ENCODE measurements at places on chromosomes 7 and 10.

DNA sequence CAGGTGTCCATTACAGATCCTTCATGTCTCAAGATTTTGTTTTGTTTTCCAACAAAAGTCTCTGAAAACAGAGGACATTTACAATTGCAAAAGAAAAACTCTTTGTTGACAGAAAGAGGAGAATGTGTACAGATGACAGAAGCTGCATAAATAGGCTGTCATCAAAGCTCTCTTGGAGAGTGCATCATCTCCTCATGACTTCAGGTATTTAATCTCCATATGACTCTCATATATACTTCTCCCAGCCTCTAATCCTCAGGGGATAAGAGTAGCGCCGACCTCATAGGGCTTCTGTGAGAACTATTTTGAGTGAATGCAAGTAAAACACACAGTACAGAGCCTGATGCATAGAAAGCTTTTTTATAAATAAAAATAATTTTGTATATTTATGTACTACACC is 48.1 kb upstream of the SEPTIN7 start:
- no peak for DNase-seq

GRCh38 chr10:13920465-13920864 is 333.7 kb downstream of the PRPF18 start:
- DNase-seq: no peak

DNA sequence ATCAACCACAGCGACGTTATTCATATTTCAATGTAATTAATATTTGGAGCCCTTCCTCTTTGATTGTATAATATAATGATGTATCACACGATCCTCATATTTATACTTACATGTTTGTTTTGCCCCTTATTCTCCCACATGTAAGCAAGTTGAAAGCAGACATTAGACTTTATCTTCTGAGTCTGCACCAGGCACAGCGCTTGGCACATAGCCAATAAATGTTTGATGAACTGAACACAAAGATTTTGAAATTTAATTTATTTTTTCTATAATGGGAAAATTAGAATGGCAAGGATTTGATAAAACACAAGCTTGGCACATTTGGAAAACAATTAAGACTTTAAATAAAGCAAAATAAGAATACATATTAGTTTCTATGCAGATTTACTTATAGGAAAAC is 31.6 kb downstream of the ZFAND4 start:
- no peak for DNase-seq

- DNase-seq: no peak
These were observed 33.8 kb downstream of the KCNH2 start for GRCh38 chr7:150944066-150945042.

DNA sequence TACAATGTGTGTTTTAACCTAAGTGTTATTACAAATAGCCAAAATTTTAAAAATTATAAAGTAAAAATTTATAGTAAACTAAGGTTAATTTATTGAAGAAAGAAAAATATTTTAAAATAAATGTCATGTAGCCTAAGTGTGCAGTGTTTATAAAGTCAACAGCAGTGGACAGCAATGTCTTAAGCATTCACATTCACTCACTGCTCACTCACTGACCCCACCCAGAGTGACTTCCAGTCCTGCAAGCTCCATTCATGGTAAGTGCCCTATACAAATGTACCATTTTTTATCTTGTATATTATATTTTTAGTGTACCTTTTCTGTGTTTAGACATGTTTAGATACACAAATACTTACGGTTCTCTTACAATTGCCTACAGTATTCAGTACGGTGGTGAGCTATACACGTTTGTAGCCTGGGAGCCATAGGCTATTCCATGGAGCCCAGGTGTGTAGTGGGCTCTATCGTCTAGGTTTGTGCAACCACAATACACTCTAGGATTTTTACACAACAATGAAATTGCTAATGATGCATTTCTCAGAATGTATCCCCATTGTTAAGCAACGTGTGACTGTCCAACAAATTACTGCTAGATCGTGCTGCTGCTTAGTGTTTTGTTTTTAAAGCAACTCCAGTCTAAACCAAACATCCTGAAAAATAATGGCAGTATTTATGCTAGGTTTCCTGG is 108.9 kb upstream of the NAMPT start:
- DNase-seq: no peak

- DNase-seq: no peak
These were observed 227.2 kb downstream of the CUX1 start for GRCh38 chr7:102044641-102044983.

- no peak for DNase-seq
These were observed 42.9 kb upstream of the STOX1 start for GRCh38 chr10:68784476-68784875.

- DNase-seq: peak; percentile 97
These were observed 50.9 kb downstream of the TFAM start for GRCh38 chr10:58436071-58436470.

DNA sequence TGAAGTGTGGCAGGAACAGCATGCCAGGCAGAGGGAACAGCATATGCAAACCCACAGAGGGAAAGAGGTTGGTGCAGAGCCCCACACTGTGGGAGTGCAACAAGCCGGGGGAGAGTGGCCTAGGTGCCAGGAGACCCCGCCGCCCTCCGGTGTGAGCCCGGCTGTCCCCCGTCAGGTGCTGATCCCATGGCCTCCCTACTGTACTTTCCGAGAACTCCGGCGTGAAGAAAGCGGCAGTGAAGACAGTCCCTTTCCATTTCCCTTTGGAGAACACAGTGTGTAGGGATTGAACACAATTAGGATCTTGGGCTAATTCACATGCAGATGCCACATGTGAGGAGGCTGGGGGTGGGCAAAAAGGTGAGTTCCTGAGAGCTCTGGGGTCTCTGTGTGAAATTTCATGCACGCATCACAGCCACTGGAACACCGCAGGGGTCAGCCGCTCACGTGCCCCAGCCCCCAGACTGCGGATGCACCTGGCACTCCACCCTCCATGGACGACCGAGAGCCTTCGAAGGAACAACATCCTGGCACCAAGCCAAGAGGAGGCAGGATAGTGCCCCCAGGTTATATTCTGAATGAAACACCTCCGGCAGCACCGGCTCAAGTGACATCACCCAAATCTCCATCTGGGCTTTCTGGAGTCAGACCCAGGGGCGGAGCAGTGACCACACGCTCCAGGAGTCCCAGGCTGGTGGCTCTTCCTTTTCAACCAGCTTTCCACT is 82.1 kb upstream of the PPP2R2D start:
- DNase-seq: no peak

DNA sequence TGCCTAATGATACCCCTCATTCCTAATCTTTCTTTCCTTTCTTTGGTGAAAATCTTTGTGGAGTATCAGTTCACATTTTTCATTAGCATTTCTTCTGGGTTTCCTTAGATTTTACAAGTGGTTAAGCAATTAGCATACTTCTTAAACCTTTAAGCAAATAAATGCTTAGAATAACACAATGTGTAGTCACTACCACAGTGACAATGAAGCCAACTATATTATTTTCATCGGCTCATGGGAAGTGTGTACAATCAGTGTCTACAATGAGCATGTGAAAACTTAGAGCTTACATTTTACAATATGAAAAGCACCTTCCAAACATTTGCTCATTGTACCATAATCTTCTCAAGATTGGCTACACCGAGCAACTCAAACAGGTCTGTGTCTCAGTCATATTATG is 176.2 kb upstream of the PLXNA4 start:
- DNase-seq: no peak

GRCh38 chr7:43927810-43928209 is 1.6 kb downstream of the UBE2D4 start:
- no peak for DNase-seq

GRCh38 chr7:148135116-148135515 is 455.4 kb upstream of the C7orf33 start:
- DNase-seq: peak; percentile 30

GRCh38 chr10:79375321-79376077 is 28.2 kb downstream of the PPIF start:
- DNase-seq: peak; percentile 57

GRCh38 chr10:114313139-114313538 is 74.1 kb downstream of the VWA2 start:
- DNase-seq: no peak

DNA sequence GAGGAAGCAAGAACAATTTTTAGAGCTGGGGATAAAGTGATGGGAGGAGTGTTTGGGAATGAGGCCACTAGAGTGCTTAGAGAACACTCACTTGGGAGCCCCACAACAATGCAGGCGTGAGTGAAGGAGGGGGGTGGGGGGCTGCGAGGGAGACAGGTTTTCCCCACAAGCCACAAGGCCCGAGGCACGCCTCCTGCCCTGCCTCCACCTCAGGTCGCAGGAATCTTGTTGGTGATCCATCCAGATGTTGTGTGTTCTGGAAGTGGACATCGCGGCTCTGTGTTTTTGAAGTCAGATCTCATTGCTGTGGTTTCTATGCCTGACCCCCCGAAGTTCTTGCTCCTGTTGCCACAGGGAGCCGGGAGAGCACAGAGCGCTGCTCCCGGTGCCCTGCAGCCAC is 178.0 kb upstream of the BMPER start:
- no peak for DNase-seq

DNA sequence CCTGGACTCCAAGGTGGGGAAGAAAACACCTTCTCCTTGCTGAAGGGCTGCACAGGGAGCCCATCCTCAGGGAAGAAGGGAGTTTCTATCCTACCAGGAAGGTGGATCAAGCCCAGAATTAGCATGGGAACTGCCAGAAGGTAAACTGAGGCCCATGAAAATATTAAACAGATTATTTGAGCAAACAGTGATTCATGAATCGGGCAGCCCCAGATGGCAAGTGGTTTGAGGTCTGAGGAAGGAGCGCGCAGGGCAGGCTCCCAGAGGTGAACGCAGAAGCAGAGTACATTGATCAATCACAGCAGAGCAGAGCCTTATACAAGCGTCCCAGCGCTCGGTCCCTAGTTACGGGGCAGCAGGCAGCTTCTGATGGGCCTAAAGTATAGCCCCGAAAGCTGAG is 35.8 kb upstream of the PROSER2 start:
- no peak for DNase-seq

- DNase-seq: peak; percentile 55
These were observed 455.0 kb downstream of the CCSER2 start for GRCh38 chr10:84783386-84783785.

DNA sequence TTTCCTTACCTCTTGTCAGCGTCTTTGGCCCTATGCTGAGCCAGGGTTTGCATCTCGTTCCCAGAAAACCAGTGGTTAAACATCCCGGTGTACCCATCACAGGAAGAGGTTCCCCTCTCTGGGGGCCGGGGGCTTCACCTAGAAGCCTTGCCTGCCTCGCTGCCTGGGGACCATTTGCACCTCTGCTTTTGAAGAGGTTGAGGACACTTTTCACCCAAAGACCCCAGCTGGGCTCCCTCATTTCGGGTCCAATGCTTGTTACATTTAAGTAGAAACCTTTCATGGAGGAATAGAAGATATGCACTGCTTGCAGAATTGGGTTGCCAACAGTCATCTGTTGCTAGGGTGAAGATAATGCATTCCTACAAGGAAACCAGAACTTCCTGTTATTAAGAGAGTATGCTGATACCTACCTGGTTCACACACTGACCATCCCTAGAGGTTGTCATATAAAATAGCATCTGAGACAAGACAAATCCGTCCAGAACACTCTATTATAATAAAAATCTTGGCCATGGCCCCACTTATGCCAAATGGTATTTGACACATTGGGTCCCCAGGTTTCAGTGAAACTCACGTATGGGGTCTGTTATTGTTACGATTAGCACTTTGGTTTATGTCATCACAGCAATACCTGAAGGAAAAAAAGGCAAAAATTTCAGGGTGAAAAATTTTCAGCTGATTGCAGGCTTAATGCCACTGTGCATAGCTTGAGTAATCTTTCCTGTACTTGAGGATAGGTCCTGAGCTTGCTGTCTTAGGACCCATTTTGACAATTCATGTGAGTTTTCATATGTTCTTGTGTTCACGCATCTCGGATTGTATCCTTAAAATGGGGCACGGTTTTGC is 917 bp downstream of the ZNF365 start:
- peak; percentile 68 for DNase-seq

- no peak for DNase-seq
These were observed 4.7 kb downstream of the MACROH2A2 start for GRCh38 chr10:70057306-70057705.

DNA sequence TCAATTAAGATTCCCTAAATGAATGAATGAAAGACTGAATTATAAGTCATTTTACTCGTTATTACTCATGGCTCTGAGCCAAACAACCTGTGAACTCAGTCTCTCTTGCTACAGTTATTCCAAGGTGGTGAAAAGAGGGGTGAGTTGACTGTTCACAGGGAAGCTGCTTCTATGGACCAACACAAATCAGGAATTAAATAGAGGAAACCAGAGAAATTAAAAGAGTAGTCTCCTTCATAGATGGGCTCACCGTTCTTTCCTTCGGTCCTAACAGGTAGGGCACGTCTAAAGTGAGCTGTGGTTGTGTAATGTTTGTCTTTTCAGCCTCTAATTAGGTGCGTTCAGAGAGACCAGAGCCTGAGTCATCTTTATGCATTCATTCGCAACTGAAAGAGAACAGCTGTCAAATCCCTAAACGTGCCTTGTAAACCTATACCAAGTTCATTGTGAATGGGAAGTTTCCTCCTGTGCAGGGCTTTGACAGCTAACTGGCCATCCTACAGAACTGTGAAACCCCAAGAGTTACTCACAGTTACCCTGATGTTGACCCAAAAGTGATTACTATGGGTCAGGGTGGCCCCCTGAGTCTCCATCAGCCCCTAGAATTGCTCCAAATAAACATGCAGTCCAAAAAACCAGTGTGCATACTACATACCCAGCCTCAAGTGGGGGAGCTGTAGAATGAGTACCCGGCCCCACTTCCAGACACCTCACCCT is 18.2 kb upstream of the C10orf53 start:
- DNase-seq: peak; percentile 28

DNA sequence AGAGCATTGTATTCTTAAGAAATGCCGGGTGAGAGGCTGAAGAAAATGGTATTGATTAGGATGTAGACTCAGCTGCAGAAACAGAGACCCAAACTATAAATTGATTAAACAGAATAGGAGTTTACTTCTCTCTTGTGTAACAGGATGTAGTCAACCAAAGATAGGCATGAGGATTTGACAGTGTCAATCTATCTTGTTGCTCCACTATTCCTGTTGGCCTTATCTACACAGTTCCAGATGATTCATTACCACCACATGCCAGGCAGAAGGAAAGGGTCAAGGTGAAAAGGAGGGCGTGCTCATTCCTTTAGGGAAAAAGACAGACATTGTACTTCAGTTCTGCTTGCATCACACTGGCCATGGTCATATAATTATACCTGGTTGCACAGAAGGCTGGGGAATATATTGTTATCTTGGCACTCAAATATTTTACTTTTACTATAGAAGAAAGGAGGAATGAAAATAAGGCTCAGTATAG is 11.9 kb upstream of the DMTF1 start:
- DNase-seq: no peak

DNA sequence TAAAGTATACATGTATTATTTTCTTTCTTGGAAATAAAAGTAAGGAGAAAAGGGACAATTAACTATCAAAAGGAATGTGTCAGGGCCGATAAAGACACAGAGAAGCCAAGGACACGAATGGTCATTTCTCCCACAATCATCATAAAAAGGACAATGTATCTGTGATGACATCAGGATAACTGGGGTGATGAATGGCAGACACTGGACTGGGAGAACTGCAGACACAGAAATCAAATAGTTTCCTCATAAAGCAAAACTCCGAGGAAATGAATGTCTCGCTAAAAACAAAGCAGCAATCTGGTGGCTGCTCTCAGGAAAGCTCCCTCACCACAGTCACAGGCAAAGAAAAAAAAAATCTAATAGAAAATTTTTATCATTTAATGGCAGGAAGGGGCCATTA is 69.3 kb upstream of the NPY start:
- no peak for DNase-seq

- DNase-seq: no peak
These were observed 428.2 kb upstream of the GALNT17 start for GRCh38 chr7:70703785-70704184.
